B cell (primary cell): ENCODE measurements at places on chromosomes 2 and 18.

GRCh38 chr2:176078541-176079284 lies 5.0 kb downstream of the EVX2 start:
- DNase-seq: peak; percentile 39

GRCh38 chr18:66695281-66695680 lies 91.4 kb upstream of the CDH19 start:
- DNase-seq: no peak

- DNase-seq: no peak
These were observed 123.2 kb upstream of the CDCA7 start for GRCh38 chr2:173231465-173231864.

- DNase-seq: no peak
These were observed 183.4 kb upstream of the RASGRP3 start for GRCh38 chr2:33292981-33293595.

- DNase-seq: peak; percentile 50
These were observed 28.5 kb downstream of the PIKFYVE start for GRCh38 chr2:208294482-208295024.

GRCh38 chr2:53942280-53942679 lies 28.5 kb downstream of the PSME4 start:
- no peak for DNase-seq

DNA sequence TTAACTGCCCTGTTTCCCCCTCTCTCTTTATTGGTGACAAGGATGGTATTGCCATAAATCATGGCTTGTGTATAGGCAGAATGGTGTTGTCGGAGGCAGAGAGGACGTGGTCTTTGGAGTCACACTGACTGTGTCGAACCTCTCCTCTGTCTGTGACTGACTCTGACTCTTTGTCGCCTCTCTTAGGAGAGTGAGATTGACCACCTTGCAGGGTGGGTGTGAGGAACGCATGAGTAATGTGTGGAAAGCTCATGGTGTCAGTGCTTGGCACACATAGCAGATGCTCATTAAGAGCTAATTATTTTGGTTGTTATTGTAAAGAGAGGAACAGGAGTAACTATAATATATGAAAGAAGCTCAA lies 145.6 kb downstream of the TTC27 start:
- DNase-seq: no peak

DNA sequence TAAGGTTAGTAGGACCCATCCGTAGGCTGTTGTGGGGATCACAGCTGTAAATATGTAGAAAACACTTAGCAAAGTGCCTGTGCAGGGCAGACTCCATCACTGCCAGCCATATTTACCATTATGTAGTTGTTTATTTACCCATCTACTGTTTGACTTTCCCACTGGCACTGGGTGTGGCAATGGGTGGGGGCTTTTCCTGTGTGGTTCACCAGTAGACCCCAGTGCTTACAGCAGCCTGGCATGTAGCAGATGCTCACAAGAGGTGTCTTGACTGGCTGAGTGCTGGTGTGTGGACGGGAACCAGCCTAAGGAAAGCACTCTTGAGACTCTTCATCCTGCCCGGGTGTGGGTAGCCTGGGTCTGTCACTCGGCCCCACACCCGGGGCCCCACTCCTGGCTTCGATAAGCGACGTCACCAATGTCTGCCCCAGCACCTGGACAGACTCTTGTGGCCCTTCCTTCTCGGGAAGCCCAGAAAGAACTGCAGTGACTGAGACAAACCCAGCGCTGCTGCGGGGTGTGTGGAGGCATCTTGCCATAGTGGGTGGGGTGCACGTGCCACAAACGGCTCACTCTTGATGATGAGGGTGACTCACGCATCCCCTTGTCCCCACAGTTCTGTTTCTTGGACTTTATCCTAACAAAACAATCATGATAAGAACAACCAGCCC lies 78.3 kb downstream of the HDAC4 start:
- DNase-seq: no peak

- DNase-seq: no peak
These were observed 107.7 kb downstream of the ICA1L start for GRCh38 chr2:202763916-202764315.

DNA sequence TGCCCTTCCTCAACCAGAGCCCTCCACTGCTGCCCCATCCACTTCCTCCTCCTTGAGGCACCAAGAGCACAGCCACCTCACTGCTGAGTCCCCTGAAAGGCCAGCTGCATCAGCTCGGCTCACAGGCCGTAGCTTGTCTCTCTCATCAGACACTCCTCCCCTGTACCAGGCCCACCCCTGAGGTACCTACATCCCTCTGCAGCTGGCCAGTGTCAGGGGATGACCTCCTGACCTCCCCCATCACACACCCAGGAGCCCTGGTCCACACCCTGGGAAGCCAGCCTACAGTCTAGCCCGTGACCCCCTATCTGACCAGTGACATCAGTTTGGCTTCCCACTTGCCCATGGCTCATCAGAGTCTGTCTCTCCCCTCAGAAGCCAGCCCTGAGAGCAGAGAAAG lies 205.6 kb downstream of the TNS1 start:
- DNase-seq: no peak

DNA sequence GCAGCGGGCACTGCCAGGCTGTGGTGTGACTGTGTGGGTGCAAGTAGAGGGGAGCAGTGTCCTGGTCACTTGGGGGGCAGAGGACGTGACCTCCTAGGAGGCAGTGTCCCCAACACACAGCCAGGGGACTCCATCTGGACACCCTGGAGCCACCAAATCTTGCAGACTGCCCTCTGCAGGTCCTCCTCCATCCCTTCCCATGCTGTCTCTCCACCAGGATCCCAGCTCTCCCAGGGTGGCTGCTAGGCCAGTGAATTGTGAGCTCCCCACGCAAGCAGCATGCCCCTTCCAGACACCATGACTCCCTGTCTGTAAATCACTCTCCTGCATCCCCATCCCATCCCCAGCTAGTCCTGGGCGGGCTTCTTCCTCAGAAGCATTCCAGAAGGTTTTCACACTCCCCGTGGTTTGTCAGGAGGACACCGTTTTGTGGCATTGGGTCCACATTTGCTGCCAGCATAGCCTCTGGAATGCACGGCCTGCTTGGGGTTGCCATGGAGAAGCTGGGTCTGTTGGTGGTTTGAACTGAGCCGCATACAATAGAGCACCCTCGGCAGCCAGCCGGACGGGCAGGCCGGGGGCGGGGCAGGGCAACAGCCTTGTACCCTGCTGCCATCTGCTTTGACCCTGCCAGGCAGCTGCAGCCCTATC lies 210.7 kb downstream of the KLHL29 start:
- no peak for DNase-seq

DNA sequence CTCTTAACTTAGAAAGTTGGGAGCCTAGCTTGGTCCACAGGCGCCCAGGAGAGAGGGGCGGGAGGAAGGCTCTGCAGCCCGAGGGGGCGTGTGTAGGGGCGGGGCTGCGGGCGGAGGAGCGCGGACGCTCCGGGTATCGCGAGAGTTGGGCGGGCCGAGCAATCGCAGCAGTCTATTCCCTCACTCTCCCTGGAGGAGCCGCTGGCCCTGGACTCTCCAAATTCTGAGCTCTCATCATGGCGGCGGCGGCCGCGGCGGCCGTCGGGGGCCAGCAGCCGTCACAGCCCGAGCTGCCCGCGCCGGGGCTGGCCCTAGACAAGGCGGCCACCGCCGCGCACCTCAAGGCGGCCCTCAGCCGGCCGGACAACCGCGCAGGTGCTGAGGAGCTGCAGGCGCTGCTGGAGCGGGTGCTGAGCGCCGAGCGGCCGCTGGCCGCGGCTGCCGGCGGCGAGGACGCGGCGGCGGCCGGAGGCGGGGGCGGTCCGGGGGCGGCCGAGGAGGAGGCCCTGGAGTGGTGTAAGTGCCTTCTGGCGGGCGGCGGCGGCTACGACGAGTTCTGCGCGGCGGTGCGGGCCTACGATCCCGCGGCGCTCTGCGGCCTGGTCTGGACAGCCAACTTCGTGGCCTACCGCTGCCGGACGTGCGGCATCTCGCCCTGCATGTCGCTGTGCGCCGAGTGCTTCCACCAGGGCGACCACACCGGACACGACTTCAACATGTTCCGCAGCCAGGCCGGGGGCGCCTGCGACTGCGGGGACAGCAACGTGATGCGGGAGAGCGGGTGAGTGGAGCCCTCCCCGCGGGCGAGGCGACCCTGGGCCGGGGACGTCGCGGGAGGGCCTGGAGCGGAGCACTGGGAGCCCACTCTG lies at the start of gene UBR3:
Gene UBR3, plus strand, starts transcription at position 183 of the 869 bp plus-strand sequence. Its CDS starts 54 bp downstream, at position 237.
- peak; percentile 93 for DNase-seq

DNA sequence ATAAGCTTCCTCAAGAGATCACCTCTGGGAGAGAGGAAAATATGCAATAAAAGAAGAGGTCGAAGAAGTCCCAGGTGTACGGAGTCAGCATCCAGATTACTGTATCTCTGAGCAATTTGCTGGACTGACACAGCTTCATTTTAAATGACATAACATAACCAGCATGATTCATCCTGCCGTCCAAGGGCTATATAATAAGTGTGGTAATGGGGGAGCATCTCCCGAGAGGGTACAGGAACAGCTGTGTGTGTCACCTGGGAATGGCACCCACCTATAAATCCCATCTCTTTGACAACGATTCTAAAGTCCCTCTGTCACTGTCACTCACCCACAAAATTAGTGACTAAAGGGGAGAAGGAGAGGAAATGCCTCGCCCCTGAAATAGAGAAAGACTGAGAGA lies 19.3 kb upstream of the FZD7 start:
- no peak for DNase-seq

DNA sequence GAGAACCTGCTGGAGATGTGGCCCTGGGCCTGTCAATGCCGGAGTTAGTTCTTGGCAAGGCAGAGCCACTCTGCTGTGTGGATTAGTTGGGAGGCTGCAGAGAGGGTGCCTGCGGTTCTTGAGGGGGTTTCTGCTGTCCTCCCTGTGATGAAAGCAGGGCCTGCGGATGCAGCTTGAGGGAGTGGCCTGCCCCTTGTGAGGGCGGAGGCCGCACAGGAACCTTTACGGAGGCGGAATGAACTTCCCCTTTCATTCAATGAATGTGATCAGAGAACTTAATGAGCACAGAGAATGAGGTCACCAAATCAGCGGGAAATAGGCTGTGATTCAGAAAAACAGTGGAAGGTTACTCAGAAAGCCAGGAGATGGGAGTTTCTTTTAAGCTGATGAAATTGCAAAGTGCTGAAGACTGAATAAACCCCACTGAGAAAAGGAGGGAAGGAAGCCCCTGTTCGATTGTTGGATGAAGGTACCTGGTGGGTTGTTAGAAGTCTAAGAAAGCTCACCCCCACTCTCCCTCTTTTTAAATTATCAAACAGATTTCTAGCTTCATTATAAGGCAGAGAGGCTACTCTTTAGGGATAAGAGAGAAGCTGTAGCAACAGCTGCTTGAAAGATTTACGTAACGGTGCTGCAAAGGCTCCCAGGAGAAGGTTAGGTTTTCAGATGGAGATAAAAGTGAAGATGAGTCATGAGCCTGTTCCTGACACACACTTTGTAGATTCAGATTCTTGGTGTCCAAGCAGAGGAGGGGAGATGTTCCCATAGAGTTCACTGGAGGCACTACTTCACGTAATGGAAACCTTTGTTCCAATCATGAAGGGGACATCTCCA lies 47.4 kb downstream of the VWA3B start:
- peak; percentile 92 for DNase-seq

GRCh38 chr18:2083691-2084090 lies 487.6 kb downstream of the METTL4 start:
- DNase-seq: no peak

GRCh38 chr18:56747032-56747658 lies 96.0 kb downstream of the WDR7 start:
- DNase-seq: peak; percentile 11

DNA sequence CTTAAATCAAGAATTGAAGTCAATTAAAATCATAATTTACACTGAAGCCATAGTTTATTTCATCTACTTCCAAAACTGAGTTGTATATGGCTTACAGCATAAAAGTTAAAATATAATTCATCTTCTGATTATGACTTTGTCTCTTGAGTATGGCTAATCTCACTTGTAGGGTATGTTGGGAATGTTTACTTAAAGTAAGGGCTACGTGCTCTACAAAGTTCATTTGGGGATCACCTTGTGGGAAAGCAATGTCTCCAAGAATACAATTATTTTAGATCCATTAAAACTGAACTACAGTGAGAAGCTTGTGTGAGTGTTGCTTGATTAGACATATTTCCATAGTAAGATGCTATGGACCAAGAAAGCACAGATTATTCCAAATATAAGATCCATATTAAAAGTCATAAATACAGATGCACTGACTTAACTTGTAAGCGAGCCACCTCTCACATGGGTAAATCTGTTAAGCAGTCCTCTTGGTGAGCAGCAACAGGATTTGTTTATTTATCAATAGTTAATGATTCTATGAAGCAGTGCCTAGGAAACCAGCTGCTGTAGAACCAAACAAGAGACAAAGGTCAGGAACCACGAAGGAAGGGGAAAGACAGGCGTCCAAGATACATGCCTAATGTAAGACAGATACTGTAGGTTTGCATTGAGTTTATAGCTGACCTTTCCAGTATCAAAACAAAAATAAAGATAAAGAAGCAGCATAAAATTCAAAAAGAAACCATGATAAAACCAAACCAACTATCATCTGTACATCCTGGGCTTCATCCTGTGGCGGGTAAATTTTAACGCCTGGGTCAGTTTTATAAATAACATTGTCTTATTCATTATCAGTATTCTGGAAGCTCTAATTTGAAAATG lies 24.8 kb downstream of the DSG4 start:
- DNase-seq: no peak

GRCh38 chr2:65782996-65783650 lies 350.7 kb upstream of the SPRED2 start:
- no peak for DNase-seq

DNA sequence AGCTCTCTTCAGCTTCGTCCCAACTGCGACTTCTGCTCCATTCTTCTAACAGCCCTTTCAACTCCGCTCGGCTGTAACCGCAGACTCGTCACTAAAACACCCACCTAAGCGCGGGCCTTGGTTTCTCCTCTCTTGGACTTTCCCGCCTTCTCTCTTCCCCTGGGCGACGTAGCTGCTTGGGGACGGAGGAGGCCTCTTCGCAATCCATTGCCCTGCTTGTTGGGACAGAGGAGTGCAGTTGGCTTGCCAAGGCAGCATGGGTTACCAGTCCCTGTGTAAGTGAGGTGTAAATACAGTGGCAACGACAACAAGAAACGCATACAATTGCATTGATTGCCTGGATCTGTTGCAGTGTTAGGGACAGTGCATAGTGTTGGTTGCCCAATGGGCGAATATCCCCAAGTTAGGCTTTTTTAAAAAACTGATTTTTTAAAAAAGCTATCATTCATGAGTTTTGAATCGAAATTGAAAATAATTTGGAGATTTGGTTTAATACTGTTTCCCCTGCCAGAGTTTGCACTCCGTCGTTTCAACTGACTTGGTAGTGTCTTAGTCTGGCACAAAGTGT lies 484 bp upstream of the DARS1 start:
- DNase-seq: no peak

- DNase-seq: peak; percentile 83
These were observed 308.9 kb upstream of the CCDC68 start for GRCh38 chr18:55268151-55268601.

GRCh38 chr2:40096360-40096759 lies 317.3 kb upstream of the THUMPD2 start:
- no peak for DNase-seq

- DNase-seq: no peak
These were observed 35.0 kb upstream of the ADAM17 start for GRCh38 chr2:9590641-9591040.

- no peak for DNase-seq
These were observed 243.8 kb upstream of the CHST9 start for GRCh38 chr18:27428716-27429475.
